CD4-positive, alpha-beta T cell treated with Interferon gamma for 1 hour (primary cell): ENCODE measurements at places on chromosomes 7 and 10.
A peak's percentile ranks its signal among the peaks of the same experiment; 100 is the strongest.

DNA sequence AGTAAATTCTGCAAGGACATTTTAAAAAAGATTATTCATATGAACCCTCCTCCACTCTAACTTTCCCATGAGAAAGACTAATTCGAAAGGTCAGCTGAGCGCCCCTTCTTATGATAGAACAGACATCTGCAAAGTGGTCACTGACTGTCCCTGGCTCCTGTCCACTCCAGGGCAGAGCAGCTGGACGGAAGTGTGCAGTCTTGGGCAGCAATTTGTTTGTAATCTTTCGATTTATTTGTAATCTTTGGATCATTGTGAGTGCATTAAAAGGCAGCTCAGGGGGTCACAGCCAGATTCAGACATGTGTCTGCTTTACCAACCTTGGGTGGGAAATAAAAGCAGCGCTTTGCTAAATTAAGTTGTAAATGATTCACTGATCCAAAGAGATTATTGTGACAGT is 158.8 kb upstream of the ADARB2 start:
- no peak for DNase-seq

DNA sequence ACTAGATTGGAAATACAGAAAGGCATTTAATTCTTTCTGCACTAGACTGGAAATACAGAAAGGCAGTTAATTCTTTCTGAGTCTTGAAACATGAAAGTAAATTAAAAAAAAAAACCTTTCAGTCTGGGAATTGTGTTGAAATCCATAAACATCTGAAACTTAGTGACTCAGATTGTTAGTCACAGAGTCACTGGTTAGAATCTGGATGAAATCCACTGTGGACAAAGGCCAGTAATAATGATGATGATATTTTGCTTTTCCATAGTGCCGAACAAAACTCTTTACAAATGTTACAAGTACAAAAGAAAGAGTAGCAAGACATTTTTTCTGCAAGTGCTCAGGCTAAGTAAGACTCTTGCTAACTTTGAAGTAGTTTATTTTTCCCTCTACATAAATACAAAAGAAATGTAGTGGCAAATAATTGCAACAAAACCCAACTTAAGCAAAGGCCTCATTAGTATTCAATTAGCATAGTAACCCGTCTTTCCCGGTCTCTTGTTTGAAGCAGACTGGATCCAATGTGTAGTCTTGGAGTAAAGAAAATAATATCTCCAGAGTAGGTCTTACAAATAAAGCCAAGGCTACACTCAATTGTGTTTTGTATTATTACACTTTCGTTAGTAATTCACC is 5.8 kb upstream of the PRTFDC1 start:
- no peak for DNase-seq

- DNase-seq: no peak
Measured at GRCh38 chr10:133351408-133352318, 4.5 kb downstream of the PRAP1 start.

DNA sequence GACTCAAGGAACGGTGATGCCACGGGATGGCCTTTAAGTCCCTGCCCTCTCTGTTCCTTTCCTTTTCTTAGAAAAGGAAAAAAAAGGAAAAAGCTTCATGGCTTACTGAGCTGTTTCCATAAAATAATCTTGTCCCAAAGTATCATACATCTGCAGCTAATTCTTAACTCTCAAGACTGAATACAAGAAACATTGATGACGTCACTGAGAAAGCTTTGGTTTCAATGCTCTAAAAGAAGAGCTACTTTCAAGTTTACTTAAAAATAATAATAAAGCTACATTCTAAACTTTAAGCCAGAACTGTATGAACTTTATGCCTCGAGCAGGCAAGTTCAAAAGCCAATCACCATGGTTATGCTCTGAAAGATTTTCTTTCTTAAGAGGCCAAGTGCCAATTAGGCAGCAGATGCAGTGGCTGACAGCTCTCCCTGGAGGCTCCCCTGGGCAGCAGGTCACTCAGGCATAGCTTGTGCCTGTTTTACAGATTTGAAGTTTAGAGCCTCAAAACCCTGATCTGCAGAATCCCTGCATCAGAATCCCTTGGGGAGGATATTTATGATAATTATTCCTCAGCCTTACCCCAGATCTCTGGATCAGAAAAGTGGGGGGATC is 165.0 kb downstream of the CHN2 start:
- no peak for DNase-seq

DNA sequence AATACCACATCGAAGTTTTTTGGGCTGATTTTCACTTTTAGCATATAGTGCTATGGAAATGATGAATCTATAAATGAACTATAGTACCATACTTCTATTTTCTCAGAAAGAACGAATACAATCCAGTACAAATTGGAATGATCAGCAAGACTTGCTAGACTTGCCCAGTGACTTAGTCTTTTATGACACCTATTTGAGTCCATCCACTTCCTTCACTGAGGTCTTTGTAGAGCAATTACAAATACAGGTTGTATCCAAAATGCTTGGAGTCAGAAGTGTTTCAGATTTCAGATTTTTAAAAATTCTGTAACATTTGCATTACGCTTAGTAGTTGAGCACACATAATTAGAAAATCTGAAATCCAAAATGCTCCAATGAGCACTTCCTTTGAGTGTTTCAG is 104.3 kb downstream of the NRBF2 start:
- no peak for DNase-seq

GRCh38 chr10:123997486-123998196 is 95.8 kb downstream of the CHST15 start:
- DNase-seq: peak; percentile 70

DNA sequence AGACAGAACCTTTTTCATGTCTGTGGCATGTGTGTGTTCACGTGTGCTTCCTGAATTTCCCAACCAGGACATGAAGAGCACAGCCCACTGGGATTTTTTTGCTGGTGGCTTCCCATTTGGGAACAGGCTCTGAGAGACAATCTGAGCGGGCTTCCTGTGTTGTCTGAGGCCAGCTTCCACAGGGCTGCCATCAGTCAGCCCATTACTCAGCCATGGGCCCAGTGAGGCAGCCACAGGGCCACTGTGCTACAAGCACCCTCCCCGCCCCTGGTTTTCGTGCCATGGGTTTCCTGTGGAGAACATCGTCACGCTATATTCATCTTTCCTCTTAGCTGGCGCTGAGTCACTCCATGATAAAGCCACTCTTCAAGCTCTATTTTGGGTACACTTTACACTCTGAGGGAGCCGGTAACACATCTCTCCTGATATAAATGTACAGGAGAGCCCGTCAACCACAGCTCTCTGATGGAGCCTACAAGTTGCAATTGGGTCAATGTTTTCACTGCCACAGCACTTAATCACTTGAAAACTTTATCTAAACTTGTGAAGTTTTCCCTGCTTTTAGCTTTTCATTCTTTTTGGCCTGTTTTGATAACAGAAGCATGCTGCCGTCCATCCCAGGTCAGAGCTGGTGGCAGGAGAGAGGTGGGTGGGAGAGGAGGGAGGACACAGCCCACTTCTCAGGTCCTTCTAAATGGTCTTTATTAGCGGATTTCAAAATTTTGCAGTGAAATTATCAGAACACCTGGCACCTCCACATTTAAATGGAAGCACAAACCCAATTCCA is 96.9 kb downstream of the HIPK2 start:
- DNase-seq: peak; percentile 66

- peak; percentile 39 for DNase-seq
Measured at GRCh38 chr7:152459724-152460251, 24.0 kb upstream of the KMT2C start.

- DNase-seq: no peak
Measured at GRCh38 chr7:25559581-25560367, 331.5 kb upstream of the NPVF start.

- no peak for DNase-seq
Measured at GRCh38 chr10:3772361-3773171, 12.4 kb downstream of the KLF6 start.

DNA sequence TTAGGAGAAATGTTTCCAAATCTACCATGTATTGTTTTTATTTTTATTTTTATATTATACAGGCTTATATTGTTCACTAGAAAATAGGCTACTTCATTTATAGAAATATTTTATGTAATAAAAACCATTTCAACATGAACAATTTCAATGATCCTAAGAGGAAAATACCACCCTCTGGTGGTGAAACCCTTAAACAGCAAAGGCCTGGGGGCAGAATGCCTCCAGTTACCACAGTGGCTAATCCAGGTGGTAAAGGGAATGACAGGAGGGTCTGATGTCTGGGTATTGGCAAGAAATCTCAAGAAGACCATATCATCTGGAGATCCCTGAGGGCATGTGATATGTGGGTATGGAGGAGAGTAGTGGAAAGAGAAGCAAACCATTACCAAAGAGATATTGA is 19.3 kb downstream of the MACC1 start:
- no peak for DNase-seq

- DNase-seq: no peak
Measured at GRCh38 chr10:80281292-80281691, 8.2 kb downstream of the MAT1A start.

- no peak for DNase-seq
Measured at GRCh38 chr7:2372724-2373123, 18.1 kb downstream of the EIF3B start.

- DNase-seq: no peak
Measured at GRCh38 chr10:24235471-24235870, 26.5 kb downstream of the KIAA1217 start.

DNA sequence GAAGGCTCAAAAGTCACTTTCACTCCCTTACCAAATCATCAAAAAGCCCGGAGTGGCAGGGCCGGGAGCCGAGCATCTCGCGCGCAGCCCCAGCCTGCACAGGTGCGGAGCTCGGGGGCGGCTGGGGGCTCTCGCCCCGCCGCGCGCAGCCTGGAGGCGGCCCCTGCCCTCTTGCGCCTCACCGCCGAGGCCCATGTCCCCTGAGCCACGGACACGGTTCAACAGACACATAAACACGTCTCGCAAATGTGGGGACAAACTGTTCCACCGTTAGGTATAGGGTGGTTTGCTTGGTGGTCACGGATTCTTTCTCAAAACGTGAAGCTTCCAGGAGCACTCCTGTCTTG is 700 bp downstream of the GSAP start:
- peak; percentile 43 for DNase-seq
